ENCODE measurements at places on chromosomes 6 and 20.

DNA sequence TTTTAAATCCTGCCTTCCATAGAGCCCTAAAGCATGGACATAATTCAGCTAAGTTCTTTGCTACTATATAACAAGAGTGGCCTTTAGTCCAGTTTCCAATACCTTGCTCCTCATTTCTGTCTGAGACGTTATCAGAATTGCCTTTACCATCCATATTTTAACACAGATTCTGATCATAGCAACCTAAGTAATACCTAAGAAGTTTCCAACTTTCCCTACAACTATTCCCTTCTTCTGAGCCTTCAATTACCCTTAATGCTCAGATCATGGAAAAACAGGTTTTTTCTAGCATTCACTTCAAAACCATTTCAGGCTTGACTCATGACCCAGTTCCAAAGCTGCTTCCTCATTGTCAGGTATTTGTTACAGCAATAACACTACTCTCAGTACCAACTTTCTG lies 367.1 kb downstream of the C6orf118 start:
- DNase-seq, result no peak

- DNase-seq, result no peak
Observed at GRCh38 chr20:5674176-5674660, 76.0 kb upstream of the SHLD1 start.

GRCh38 chr6:15561447-15562199 lies 101.2 kb downstream of the DTNBP1 start:
- no peak for DNase-seq

DNA sequence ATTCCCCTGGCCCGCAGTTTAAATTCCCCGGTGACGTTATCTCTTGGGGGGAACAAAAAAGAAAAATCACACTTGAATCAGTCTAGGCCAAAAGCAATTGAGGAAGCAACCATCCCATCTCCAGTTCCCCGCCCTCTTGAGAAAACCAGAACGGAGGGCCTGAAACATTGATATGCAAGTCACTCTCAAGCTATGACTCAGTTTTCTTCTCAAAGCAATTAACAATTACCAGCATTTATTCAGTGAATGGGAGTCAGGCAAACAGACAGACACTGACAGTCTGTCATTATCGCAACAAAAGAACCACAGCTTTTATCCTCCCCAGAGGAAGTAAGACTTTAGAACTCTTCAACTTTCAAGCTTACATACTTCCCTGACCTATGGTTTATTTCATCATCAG lies 100.9 kb downstream of the OPRM1 start:
- no peak for DNase-seq

DNA sequence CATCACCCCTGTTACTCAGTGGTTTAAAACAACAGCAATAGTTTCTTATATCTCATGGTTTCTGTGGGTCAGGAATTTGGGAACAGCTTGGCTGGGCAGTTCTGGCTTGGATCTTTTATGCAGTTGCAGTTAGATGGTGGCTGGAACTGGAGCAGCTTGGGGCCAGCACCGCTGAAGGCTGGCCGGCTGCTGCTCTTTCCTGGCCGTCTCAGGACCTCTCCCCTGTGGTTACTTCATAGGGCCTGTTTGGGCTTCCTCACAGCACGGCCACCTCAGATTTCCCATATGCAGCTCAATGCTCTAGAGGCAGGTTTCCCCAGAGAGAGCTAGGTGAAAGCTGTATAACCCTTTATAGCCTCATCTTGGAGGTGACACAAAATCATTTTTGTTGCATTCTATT lies 15.6 kb downstream of the PKIG start:
- DNase-seq, result no peak

GRCh38 chr6:107736713-107737396 lies 87.3 kb downstream of the SCML4 start:
- DNase-seq, result no peak

DNA sequence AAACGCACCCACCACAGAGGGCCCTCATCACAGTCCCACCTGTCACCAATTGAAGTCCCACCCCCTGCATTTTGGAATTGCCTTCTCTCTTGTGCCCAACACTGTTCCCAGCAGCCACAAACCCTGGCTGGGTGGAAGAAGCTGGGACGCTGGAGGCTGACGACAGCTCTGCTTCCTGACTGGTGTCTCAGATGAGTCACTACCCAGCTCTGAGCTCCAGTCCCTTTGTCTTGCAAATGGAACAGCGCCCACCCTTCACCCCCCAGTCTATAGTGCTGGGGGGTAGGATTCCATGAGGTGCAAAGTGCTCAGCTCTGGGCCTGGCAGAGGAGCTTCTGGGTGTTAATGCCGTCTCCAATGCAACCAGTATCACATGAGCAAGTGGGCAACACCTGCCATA lies 85.3 kb downstream of the DLGAP4 start:
- DNase-seq, result no peak

DNA sequence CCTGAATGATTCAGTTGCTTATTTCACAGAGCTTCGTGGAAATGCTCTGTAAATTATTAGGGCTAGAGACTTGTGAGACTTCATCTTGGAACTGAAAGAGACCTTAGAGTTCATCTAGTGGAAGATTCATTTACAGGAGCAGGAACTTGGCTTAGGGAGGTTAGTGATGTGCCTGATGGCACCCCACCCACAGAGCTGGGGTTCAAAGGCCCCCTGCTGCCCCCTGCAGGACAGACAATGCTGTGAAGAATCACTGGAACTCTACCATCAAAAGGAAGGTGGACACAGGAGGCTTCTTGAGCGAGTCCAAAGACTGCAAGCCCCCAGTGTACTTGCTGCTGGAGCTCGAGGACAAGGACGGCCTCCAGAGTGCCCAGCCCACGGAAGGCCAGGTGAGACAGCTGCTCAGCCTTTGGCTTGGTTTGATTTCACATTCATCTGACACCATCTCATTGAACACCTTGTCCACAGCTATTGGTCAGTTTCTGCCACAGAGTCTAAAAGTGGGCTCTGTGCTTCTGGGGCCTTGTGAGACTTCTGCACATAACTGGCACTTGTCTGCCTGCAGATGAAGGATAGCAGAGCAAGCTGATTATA lies 25.1 kb downstream of the MYBL2 start:
- peak; percentile 46 for DNase-seq

DNA sequence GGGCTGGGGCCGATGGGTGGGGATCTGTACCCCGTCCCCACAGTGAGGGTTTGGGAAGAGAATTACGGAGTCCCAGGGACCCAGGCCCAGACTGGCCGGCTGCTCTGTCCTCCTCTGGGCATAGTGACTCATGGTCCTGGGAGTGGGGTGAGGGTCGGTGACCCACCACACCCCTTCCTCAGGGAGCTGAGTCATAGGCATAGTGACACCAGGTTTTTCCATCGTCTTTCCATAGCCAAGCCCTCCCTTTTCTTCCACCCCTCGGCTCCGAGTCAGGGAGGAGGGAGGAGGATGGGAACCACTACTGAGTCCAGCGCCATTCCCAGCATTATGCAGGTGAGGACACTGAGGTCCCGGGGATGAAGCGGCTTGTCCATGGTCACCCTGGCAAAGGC lies 8.9 kb downstream of the CYP21A2 start:
- no peak for DNase-seq

DNA sequence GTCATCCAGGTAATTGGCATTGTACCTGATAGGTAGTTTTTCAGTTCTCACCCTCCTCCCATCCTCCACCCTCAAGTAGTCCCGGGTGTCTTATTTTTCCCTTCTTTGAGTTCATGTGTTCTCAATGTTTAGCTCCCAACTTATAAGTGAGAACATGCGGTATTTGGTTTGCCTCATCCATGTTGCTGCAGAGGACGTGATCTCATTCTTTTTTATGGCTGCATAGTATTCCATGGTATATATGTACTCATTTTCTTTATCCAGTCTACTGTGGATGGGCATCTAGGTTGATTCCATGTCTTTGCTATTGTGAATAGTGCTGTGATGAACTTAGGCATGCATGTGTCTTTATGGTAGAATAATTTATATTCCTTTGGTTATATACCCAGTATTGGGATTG lies 45.8 kb downstream of the RPRD1B start:
- no peak for DNase-seq

- DNase-seq, result no peak
Observed at GRCh38 chr6:2209226-2209809, 36.1 kb downstream of the GMDS start.

DNA sequence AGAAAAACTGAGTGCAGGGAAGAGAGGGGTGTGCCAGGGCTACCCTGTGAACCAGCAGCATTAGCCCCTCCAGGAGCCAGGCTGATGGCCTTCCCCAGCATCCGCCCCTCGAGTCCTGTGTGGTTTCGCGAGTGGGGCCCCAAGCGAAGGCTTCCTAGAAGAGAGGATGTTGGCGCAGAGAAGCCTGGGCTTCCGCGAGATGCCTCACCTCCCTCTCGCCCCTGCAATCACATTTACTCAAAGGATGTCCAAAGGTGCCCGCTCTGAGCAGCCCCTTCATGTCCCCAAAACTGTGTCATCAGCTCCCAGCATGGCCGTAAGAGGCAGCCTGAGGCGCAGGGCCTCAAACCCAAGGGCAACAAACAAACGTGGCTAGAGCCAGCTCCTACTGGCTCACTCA lies 111.7 kb downstream of the PREX1 start:
- peak; percentile 14 for DNase-seq

GRCh38 chr6:96522465-96523009 lies 931 bp downstream of the UFL1 start:
- no peak for DNase-seq

- DNase-seq, result no peak
Observed at GRCh38 chr6:31321005-31321707, 35.8 kb downstream of the HLA-B start.

- DNase-seq, result no peak
Observed at GRCh38 chr6:143098054-143098671, 37.5 kb downstream of the AIG1 start.

DNA sequence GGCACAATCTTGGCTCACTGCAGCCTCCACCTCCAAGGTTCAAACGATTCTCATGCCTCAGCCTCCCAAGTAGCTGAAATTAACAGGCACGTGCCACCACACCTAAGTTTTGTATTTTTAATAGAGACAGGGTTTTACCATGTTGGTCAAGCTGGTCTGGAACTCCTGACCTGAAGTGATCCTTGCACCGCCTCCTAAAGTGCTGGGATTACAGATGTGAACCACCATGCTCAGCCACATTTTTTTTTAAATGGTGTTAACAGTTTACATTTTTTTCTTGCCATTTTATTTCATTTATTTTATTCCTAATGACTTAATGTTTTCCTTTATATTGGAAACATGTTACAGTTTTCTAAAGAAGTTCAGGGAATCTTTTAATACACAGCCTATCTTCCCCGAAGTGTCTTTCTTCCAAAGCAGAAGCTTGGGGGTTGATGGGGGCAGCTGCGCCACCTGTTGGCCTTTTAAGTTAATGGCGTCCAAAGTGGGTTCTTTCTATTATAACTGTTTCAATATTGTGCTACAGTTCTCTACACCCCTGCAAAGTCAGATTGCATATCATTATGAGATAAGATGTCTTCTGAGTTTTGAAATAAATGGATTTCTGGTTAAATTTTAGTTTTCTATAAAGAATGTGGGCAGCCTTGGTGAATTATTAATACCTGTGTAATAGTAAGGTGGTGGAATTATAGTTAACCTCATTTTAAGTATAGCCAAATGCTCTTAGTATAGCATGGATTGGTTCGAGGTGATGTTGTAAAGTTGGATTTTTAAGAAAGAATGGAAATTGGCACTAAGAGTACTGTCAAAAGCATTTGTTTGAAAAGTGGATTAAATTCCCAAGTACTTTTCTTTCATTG lies 42.0 kb upstream of the PLCG1 start:
- no peak for DNase-seq

All from activated CD4-positive, alpha-beta T cell treated with anti-CD3 and anti-CD28 coated beads, Interleukin-2, amount 50 U/mL, for 24 hours (primary cell).